ENCODE measurements at places on chromosomes 3 and 15.

DNA sequence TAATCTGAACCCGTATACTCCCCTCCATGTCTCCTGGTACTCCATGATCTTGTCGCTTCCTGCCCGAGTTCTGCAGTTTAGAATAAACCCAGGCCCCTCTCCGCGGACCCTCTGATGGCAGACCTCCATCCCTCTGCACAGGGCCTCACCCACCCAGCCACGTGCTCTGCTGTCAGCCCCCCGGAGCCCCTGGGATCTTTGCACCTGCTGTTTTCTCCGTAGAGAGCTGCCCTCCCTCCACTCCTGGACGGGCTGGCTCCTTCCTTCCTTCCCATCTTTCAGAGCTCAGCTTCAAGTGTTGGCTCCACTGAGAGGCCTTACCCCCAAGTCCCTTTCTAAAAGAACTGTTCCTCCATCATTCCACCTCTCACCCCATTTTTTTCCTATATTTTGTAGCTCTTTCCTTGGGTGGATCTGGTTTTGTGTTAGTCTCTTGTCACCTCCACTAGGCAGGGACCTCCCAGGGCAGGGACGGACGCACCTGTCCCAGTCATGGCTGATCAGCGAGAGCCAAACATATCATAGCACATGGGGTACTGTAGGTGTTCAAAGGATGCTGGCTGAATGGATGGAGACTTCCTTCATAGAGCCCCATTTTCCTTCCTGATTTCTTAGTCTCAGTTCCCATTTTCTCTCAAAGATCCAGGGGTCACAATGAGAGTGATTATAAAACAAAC is 106.6 kb downstream of the VGLL4 start:
- no peak for DNase-seq

DNA sequence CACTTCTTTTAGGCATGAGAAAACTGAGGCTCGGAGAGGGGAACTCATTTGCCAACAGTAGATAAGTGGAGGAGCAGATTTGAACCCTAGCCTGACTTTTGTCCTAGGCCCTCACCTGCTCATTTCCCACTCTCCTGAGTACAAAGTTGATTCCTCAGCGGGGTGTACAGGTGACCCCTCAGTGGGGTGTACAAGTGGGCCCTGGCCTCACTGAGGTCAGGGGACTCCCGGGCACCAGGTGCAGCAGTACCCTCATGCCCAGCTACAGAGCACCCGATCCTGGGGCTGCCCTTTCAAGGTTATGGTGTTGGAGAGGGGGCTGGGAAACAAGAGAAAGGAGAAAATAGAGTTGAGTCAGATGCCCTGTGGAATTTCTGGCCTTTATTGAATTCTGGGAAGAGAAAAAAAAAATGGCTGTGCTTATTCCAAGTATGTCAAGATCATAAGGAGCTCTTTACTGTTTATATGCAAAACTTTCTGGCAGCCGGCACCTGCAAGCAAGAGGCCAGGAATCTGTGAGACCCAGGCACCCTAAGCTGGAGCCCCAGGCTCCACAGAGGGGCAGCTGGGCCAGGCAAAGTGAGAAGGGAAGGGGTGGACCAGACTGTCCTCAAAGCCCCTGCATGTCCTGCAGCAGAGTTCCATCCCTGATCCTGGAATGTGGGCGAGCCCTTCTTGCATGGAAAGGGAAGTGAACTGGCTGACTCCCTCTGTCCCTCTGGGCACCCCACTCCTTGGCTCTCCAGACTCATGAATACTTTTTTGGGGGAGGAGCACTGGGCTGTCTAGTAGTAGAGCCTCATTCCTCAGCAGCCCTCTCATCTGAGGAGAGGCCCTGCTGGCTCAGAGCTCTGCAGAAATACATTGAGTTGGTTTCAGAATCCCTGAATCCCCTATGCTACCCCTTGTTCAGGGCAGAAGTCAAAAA is 43.1 kb downstream of the AMOTL2 start:
- DNase-seq, result no peak

GRCh38 chr3:67509471-67510075 is 144.8 kb downstream of the SUCLG2 start:
- no peak for DNase-seq

- DNase-seq, result no peak
These were observed 23.2 kb downstream of the QTRT2 start for GRCh38 chr3:114079761-114080160.

- no peak for DNase-seq
These were observed 453.9 kb upstream of the MDFIC2 start for GRCh38 chr3:70766301-70766700.

DNA sequence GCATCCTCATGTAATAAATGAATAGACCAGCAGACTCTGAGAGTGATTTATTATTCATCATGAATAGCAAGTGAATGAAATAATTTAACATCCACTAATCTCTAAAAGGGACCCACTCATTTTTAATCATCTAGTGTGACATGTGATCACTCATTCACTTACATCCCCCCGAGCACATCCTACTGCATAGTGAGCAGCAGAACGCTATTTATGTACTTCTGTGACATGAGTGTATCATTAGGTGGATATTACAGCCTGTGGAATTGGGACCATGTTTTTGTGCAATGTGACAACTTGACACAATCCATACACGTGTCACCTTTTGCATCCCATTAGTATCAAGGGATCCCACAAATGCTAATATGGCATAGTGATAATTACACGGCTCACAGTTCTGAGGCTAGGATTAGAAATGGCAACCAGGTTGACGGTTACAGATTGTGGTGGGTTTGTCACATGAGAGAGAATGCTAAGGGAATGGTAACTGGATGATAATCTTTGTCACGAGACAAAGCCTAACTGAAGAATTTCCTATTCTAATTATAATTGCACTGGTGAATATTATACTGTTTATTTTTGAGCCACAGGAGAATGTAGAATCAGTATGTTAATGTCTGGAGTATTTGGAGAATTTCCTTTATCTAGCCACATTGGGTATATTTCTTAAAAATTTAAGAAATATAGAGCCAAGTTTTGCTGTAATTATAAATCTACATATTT is 595.2 kb upstream of the TBL1XR1 start:
- DNase-seq, result no peak

DNA sequence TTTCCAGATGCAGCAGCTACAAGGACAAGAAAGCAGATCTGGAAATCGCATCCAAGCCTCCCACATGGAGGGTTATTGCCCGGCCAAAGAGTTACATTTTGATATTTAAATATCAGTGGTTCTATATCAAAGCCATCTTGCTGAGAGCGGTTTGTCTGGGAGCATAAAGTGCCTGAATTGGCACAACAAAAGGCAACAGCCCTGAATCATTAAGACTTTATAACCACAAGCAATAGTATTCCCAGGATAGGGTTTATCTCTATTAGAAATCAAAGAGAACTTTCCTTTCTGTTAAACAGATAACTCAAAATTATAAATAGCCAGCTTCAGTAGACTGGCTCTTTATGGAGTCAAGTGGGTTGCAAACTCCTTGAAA is 564.7 kb downstream of the ROBO1 start:
- no peak for DNase-seq

DNA sequence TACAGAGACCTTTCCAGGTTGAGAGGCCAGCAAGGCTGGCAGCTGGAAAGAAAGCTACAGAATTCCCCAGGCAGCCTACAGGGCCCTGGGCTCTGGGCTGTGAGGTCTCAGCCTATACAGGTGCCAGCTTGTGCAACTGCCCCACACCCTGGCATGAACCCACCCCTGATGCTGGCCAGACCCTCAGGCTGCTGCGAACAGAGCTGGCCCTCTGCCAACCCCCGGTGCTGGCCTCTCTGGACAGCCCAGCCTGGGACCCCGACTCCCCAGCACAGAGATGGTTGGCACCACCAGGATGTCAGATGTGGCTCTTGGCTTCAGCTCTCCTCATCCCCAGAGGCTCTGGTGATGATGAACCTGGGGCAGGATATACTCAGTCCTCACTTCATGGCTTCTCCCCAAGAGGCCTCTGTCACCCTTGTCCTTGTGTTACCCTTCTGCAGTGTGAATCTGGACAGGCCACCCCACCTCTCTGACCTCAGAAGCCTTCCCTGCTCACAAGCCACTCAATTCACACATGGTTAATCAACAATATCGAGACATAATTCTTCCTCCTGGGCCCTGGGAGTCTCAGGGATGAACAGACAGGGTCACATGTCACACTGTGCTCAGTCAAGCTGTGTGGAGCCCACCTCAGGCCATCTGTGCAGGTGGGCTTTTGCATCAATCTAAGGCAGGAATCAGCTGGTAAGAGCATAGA is 11.0 kb upstream of the BFSP2 start:
- DNase-seq, result no peak

- no peak for DNase-seq
These were observed 326.3 kb downstream of the ARRDC4 start for GRCh38 chr15:98286831-98287230.

DNA sequence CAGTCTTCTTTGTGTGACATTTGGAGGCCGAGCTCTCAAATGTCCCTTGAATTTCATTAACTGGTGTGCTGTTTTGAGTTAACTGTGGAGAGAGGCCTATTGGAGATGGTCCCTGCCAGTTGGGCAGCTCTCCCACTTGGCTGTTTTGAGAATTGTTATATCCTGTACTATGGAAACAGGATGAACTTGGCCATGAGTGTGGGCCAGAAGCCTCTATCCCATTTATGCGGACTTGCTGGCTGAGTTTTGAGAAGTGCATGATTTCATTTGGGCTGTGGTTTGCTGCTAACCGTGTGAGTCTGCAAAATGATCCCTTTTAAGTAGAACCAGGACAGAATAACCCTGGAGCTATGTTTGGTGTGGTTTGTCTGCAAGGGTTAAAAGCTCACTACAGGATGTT is 366.0 kb downstream of the PTPRG start:
- DNase-seq, result no peak

GRCh38 chr3:4758957-4759656 is 220.1 kb upstream of the BHLHE40 start:
- DNase-seq, result no peak

- DNase-seq, result no peak
These were observed 234.7 kb upstream of the GPR149 start for GRCh38 chr3:154664714-154665113.

DNA sequence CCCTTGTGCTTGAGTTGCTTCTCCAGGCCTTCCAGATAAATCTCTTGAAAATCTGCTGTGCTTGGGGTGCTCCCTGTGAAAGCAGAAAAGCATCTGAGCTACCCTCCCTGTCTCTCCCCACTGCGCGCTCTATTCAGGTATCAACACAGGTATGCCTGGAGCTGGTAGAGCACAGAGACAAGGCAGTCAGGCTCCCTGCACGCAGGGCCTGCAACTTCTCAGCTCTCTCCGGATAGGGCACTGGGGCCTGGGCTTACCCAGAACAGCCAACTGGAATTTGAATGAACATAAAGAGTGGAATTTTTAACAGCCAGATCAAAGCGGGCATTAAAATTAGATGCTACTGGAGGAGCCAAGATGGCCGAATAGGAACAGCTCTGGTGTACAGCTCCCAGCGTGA is 183.6 kb downstream of the XXYLT1 start:
- DNase-seq, result no peak

DNA sequence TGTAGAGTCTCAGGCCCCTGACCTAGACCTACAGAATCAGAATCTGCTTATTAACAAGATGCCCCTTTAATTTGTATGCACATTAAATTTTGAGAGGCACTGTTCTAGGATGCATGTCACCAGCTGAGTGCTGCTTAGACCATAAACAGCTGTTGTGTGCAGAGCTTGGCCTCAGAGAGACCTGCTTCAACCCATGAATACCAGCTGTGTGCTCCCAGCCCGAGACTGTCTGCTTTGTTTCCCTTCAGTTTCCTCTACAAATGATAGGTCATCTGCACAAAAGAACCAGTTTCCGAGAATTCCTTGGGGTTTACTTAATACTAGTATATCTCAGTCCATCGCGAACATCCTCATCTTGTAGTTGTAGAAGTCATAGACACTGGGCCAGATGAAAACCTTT is 158.5 kb upstream of the PFN2 start:
- DNase-seq, result no peak

DNA sequence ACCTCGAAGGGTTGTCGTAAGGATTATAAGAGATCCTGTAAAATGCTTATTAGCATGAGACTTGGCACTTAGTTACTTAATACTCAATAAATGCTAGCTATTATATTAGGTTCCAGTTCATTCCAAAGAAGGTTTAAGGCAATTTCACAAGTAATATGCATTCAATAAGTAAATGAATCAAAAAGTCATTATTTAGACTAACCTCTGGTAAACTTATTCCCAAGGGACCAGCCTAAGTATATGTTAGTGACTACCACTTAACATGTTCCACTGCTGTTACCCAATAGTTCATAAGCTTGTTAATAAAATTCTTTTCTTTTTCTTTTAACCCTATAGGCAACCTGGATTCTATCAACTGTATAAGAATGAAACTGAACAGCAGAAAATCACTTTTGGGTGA is 5.1 kb downstream of the PDCD10 start:
- DNase-seq, result no peak

GRCh38 chr15:42992626-42993025 is 72.0 kb upstream of the TTBK2 start:
- no peak for DNase-seq

Measured in 8988T (cell line).